ENCODE measurements at places on chromosomes 5 and 9.

DNA sequence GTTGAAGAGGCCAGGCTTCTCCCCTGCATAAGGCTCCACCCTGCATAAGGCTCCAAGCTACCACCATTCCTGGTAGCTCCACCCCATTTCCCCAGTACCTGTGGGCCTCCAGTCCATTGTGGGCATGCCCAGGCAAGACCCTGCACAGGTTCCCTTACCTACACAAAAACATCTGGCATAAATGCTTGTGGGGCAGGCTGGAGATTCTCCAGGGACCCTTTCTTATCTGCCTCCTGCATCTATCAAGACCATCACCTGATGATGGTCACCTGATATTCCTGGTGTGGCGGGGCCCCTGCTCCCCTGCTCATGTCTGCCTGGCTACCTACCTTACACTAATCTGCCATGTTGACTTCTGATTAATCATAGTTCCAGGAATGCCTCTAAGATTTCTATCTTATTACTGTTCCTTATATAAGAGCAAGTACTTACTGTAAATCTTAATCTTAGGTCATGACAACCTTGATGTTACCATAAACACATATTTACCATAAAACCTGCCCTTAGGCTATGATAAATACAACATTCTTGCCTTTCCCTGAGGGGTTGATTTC is 41.0 kb downstream of the FGD3 start:
- DNase-seq, result peak; percentile 57

DNA sequence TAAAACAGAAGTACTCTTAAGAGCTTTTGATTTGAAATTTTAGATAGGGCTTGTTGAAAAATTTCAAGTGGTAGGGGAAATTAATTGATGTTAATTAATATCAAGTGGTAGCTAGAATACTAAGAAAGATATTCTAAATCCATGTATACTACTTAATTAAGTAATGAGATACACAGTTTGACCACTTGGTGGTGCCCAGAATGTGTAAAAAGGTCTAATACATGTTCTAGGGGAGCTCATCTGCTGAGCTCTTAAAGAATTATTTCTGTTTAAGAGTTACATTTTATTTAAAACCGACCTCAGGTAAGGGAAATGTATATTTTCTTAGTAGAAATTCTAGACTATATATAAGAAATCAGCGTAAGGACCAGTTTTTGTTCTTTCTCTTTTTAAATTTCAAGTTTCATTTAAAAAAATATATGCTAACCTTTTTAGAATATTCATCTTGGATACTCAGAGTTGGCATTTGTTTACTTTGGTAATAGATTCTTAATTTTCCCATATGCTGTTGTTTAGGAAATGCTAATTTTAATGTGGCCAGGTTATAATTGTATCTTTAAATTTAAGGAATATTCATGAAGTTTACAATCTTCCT is 61.5 kb downstream of the LNPEP start:
- peak; percentile 51 for DNase-seq

DNA sequence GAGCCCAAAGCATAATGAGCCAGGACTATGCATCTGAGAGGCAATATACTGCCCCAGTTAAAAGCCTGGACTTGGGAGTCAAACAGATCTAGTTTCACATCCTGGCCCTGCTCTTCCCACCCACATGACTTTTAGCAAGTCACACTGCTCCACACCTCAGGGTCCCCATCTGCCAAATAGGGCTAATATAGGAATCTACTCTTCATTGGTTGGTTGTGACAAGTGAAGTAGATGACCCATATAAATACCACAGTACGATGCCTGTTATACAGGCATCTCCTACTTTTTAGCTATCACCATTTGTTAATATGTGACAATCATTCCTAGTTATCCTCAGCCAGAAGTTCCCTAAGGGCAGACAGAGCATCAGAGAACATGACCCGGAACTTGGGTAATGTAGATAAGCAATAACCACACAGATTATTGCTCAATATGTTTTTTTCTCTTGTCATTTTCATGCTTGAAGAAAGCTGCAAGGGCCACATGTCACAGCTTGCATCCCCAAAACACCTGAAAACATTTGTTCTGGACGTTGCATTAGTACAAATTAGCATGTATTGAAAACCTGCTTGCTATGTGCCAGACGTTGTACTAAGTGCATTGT is 20.4 kb downstream of the ADAM19 start:
- no peak for DNase-seq

DNA sequence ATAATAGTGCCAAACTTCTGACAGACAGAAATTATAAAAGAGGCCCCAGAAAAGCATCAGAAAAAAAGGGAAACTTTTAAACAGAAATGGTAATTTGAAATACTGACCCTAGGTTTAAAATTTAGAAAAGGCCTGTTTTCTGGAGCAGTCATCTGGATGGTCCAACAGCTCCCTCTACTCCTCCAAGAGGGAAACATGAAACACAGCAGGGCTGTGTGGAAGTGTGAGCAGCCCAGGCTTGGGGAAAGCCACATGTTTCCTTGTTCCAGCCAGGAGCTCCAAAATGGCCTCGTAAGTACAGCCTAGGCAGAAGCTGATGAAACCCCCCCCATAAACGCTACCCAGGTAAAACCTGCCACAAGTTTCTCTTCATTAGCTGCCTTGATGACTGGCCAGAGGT is 499.3 kb upstream of the ADAMTS16 start:
- DNase-seq, result no peak

- DNase-seq, result peak; percentile 47
Observed at GRCh38 chr9:117644133-117644931, 59.9 kb upstream of the TLR4 start.

Measured in CD4-positive, alpha-beta T cell treated with Interleukin-2 at 100 ng/mL for 4 hours (primary cell).